ENCODE measurements at places on chromosomes 12 and 14.

- DNase-seq: no peak
- no peak overlapping the region for H3K27ac ChIP-seq
- H3K36me3 ChIP-seq: no peaks in the 10 kb centered on the region
- H3K4me3 ChIP-seq: no peak overlapping the region
These were observed 10.0 kb upstream of the KLC1 start for GRCh38 chr14:103619057-103619456.

- no peaks in the 10 kb centered on the region for H3K27me3 ChIP-seq
- no peaks in the 10 kb centered on the region for H3K36me3 ChIP-seq
- no peak for DNase-seq
These were observed 609.0 kb upstream of the STXBP6 start for GRCh38 chr14:25658988-25659387.

- H3K27me3 ChIP-seq: no peaks in the 10 kb centered on the region
- H3K4me3 ChIP-seq: no peak overlapping the region
- no peaks in the 10 kb centered on the region for H3K36me3 ChIP-seq
- no peak for DNase-seq
These were observed 120.7 kb downstream of the CRACR2A start for GRCh38 chr12:3632256-3632655.

GRCh38 chr12:24505366-24506015 lies 443.4 kb downstream of the BCAT1 start:
- no peaks in the 10 kb centered on the region for H3K27me3 ChIP-seq
- no peak overlapping the region for H3K4me3 ChIP-seq
- no peak for DNase-seq
- H3K27ac ChIP-seq: no peak overlapping the region

- no peaks in the 10 kb centered on the region for H3K4me1 ChIP-seq
- H3K27ac ChIP-seq: no peak overlapping the region
- DNase-seq: no peak
- H3K27me3 ChIP-seq: no peaks in the 10 kb centered on the region
These were observed 183.9 kb upstream of the PWP1 start for GRCh38 chr12:107501681-107502080.

- no peak overlapping the region for H3K27ac ChIP-seq
- H3K4me3 ChIP-seq: no peak overlapping the region
- no peak for DNase-seq
- no peaks in the 10 kb centered on the region for H3K27me3 ChIP-seq
These were observed 1052.8 kb upstream of the TMEM132C start for GRCh38 chr12:127214186-127214585.

- H3K4me1 ChIP-seq: no peaks in the 10 kb centered on the region
- H3K36me3 ChIP-seq: no peaks in the 10 kb centered on the region
- H3K27me3 ChIP-seq: no peaks in the 10 kb centered on the region
These were observed 97.0 kb downstream of the TPH2 start for GRCh38 chr12:72035625-72036024.

GRCh38 chr14:95524706-95525512 lies 8.5 kb upstream of the SYNE3 start:
- DNase-seq: no peak
- no peak overlapping the region for H3K27ac ChIP-seq
- no peak overlapping the region for H3K4me3 ChIP-seq
- no peaks in the 10 kb centered on the region for H3K27me3 ChIP-seq
- peaks cover 31% of the 10 kb centered on the region for H3K4me1 ChIP-seq

DNA sequence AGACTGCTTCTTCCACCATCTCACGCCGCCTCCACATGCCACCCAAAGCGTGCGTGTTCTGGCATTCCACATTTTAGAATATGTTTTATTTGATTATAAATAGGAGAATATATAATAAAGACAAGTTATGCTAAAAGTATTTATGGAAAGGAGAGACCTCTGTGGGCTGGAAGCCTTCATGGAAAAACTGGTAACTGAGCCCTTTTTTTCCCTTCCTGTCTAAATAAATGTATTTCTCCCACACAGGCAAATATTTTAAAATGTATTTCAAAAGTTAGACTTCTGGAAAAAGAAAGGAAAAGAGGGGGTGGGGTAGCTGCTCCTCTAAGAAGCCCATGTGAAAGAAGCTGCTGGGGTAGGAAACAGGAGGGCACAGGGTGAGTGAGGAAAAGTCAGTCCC lies 16.1 kb upstream of the NR4A1 start:
- H3K36me3 ChIP-seq: no peaks in the 10 kb centered on the region
- no peaks in the 10 kb centered on the region for H3K27me3 ChIP-seq
- H3K4me3 ChIP-seq: no peak overlapping the region
- DNase-seq: no peak

- peaks cover 34% of the 10 kb centered on the region for H3K4me1 ChIP-seq
- no peak overlapping the region for H3K4me3 ChIP-seq
- no peak for DNase-seq
- H3K36me3 ChIP-seq: no peaks in the 10 kb centered on the region
- no peaks in the 10 kb centered on the region for H3K27me3 ChIP-seq
These were observed 57.6 kb downstream of the ST8SIA1 start for GRCh38 chr12:22276867-22277266.
